Stimulated activated CD8-positive, alpha-beta memory T cell treated with anti-CD3 and anti-CD28 coated beads, Interleukin-15, amount 100 ng/mL, for 48 hours (primary cell): ENCODE measurements at places on chromosomes 3 and 15.

DNA sequence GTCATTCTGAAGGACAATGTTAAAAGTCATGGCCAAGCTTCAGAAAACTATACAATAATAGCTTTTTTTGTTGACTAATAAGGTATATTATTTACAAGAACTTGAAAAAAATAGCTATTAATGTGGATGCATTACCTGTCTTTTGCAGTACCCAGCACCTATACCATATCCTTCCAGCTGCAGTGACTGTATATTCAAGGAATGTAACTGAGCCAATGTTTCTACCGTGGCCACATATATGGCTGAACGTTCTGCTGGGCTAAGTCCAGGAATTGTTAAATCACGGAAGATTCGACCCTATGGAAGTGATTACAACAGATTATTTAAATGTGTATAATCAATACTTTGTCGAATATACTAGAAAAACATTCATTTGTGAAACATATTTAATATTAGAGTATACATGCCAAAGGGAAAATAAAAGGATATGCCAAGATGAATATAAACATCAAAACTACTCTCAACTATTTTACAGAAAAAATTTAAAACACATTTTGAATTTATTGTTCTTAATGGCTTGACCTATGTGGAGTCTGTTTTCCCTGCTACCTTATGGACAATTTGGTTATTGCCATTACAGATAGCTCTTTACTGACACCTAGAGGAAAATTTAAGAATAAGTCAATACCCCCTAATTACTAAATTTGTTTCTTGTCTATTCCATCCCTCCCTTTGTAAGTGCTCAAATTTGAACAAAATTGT lies 17.6 kb downstream of the ACAD11 start:
- DNase-seq = no peak

DNA sequence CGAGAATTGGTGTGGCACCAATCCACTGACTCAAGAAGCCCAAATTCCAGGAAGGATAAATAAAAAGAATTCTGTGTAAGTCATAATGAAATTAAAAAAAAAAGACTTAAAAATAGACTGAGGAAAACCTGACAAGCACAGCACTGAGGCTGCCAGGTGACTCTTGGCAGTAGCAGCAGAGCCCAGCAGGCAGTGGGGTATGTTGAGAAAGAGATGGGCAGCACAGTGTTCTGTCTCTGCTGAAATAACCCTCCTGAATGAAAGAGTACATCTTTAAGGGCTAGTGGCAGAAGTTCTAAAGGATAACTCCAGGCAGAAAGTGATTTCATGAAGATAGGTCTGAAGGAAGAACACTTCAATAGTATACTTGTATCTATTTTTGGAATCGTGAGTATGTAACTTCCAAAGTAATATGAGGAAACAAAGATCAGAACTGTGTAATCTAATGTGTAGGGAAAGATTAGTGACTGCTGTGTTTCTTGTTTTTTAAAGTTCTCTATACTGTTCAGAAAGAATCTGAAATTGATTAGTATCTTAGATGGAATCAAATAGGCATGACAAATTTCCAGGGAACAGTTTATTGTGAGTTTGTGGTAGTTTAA lies 75.9 kb downstream of the RAB7A start:
- DNase-seq = no peak

GRCh38 chr3:72078676-72079368 lies 293.9 kb upstream of the PROK2 start:
- DNase-seq = no peak

DNA sequence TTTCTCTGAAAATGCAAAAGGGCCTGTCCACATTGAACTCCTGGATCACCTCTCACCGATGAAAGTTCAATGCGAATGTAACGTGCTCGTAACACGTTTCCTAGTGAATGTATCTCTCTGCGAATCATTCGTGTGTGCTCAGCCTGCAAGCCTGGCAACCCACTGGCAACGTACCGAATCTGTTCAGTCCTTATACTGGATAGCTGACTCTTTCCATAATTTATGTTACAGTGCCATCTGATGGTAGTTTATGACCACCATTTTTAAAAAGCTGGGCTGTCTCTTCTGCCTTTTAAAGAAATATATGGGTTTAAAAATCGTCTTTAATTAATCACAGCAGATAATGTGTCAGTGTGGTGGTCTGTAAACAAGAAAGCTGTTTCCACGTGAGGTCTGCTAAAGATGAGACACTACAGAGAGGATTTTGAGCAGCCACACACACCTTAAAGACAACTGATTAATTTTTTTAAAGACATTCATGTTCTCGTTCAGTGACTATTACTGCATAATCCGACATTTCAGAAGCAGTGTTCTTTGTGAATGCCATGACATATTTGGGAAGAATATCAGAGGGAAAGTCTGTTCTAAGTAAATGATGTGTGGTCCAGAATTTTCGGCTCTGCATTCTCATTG lies 69.4 kb upstream of the FOXP1 start:
- no peak for DNase-seq

- no peak for DNase-seq
Observed at GRCh38 chr3:64163755-64164148, 61.5 kb downstream of the PRICKLE2 start.

DNA sequence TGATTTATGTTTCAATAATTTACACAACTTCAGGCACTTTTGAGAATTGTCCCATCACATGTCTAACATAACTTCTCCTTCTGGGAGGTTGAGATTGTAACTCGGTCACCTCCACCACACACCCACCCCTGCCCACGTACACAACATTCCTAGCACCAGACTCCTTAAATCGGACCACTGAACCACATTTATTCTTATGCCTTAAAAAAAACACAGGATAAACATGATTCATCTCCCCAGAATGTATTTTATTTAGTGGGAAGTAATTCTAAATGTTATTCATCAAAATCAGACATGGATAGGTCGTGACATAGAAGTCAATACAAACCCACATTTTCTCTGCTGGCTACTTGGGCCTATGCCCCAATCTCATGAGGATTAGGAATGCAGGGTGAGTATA lies 3.0 kb downstream of the SNTN start:
- DNase-seq = no peak

- DNase-seq = no peak
Observed at GRCh38 chr3:128489674-128489926, 3.4 kb downstream of the GATA2 start.

GRCh38 chr3:129756871-129757270 lies 136.6 kb downstream of the TMCC1 start:
- DNase-seq = no peak

DNA sequence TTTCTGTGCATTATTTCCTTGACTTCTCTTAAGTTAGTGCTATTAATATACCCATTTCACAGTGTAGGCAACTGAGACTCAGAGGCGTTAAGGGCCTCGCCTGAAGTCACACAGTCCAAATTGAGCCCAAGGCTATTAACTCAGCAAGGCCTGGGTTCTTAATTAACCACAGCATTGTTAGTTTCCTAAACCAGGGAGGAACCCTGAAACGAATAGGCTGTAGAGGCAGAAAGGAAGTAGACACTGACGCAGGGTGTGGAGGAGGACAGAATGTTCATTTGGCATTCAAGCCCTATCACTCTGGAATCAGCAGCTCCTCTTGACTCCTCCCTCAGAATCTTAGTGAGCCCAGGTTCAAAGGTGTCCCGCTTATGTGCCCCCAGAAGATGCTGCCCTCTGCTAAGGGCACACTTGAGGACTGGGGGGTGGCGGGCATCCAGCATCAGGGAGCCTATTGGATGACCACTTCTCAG lies 13.9 kb downstream of the ARHGEF3 start:
- DNase-seq = no peak

GRCh38 chr3:49339581-49339940 lies 292 bp downstream of the USP4 start:
- DNase-seq = no peak

DNA sequence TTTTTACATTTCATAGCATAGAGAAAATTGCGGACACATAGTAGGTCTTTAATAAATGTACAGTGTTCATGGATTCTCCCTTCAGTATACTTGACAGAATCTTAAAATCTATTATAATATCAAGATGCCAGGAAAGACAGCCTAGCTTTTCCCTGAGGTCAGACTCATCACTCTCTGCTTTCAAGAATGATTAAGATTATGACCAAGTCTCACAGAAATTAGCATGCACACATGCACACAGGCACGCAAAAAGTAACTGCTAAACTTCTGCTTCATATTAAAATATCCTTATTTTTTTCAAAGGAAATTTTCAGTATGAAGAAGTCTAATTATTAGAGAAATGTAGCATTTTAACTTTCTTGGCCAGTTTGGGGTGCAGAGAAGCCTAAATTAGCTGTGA lies 493.8 kb upstream of the NECTIN3 start:
- no peak for DNase-seq

DNA sequence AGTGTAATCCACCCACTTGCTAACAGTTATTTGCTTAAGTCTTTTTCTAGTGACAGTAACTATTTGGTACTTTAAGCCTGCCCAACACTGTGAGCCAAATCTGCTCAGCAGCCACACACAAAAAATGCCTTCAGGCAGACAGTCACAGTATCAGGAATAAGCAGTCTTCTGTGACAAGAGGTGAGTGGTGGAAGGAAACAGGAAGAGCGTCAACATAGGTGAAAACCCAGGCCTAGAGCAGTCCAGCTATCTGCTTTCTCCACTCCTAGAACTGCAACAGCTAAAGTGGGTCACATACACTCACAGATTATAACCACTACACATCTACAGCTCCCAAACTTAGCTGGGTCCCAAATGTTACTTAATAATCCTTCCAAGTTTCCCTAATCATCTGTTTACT lies 213.7 kb downstream of the ZBTB20 start:
- DNase-seq = no peak

DNA sequence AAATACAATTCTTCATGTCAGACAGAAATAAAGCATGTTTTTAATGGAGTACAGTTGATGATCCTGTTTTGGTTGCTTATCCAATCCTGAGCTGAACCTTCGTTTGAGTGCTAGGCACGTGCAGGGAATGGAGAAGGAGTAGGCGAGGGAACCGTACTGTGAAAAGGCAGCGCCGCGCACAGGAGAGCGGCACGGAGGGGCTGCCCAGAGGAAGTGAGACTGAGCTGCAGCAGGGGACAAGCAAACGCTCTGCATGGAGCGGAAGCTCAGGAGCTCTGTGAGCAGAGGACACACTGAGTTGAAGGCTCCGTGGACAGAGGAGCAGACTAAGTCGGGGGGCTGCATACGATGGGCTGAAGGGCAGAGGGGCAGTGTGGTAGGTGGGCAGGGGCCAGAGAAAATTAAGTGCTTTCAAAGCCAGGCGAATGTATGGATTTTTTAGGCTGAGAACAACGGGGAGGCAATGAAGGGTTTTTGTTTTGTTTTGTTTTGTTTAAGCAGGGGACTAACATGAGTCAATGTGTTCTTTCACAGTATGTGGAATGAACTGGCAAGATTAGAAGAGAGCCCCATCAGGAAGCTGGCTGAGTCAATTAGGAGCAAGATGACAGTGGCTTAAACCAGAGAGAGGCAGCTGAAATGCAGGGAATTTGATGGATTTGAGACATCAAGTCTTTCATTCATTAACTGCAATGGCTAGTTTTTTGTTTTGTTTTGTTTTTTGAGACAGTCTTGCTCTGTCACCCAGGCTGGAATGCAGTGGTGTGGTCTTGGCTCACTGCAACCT lies 23.8 kb upstream of the TM2D3 start:
- no peak for DNase-seq

DNA sequence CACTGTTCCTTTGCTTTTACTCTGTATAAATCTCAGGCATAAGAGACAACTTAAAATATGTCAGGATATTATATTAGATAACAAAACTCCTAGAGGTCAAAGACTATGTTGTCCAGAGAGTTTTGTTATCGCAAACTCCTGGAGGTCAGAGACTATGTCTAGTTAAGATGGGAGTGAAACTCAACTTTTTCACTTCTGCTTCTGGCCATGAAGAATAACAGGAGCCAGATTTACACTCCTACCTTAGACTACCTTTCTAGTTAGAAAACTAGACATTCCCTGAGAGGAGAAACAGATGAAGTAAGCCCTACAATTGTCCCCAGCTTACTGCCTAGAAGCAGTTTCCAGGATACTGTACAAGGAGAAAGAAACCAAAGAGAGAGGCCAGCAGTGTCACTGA lies 255.4 kb upstream of the UBE2E1 start:
- DNase-seq = no peak

DNA sequence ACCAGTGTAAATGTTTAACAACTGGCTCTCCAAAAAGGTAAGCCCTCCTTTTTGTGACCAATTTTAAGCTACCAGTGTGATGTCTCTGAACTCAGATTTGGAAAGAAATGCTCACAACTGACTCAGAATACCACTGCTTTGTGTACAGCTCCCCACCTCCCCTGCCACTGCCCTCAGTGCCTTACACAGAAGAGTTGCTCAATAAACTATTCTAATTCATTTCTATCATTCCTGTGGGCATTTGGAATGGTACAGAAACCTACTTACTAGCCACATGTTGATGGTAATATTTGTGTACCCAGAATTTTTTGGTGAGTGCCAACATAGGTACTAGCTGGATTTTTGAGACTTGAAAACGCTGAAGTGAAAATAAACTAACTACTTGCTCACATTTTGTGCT lies 16.0 kb downstream of the LRRN1 start:
- no peak for DNase-seq

DNA sequence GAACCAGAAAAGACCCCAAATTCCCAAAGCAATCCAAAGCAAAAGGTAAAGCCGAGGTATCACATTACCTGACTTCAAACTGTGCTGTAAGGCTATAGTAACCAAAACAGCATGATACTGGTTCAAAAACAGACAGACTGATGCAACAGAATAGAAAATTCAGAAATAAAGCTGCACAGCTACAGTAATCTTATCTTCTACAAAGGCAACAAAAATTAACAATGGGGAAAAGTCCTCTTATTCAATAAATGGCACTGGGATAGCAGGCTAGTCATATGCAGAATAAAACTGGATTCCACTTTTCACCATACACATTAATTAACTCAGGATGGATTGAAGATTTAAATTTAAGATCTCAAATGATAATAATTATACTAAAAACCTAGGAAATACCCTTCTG lies 392.6 kb upstream of the CBLB start:
- no peak for DNase-seq

GRCh38 chr3:11438646-11439045 lies 166.4 kb downstream of the ATG7 start:
- DNase-seq = no peak

GRCh38 chr3:48278884-48279559 lies 38.1 kb downstream of the ZNF589 start:
- no peak for DNase-seq
